ENCODE measurements at places on chromosomes 12 and 14.
A peak's percentile ranks its signal among the peaks of the same experiment; 100 is the strongest.

DNA sequence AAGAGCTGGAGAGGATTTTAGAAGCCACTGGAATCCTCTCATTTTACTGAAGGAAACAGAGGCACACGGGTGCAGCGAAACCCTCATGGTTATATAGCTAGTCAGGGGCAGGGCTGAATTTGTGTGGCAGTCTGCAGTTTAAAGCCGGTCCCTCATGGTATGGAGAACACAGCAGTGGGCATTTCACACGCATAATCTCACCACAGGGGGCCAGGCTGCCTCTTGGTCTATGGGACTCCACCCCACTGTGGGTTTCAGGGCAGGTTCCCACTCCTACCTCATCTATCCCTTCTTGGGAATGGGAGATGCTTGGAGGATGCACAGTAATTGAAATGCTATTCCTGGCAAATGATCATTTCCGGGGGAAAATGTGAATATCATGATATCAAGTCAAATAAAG, 400.6 kb downstream of the RGS6 start:
- no peak for DNase-seq

GRCh38 chr12:56300644-56301464, 724 bp upstream of the CS start:
- no peak for DNase-seq

DNA sequence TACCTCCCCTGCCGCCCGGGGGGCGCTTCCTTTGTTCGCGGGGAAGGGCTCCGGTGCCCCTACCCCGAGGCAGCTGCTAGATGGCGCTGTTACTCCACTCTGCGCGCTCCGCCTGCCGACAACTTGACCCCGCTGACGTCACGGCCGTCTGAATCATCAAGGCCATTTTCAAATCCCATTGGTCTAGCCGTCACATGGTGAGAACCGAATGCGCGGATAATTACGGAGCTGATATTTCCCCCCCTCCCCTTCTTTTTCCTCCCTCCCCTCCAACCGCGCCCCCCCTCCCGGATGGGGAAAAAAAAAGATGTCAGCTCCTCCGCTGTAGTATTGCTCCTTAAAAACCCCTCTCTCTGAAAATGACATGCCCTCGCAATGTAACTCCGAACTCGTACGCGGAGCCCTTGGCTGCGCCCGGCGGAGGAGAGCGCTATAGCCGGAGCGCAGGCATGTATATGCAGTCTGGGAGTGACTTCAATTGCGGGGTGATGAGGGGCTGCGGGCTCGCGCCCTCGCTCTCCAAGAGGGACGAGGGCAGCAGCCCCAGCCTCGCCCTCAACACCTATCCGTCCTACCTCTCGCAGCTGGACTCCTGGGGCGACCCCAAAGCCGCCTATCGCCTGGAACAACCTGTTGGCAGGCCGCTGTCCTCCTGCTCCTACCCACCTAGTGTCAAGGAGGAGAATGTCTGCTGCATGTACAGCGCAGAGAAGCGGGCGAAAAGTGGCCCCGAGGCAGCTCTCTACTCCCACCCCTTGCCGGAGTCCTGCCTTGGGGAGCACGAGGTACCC, at the start of gene HOXC10:
TSS of gene HOXC10 (plus strand) at position 246 of the 791 bp plus-strand sequence. CDS start at position 360, 114 bp downstream.
- DNase-seq = peak; percentile 83

DNA sequence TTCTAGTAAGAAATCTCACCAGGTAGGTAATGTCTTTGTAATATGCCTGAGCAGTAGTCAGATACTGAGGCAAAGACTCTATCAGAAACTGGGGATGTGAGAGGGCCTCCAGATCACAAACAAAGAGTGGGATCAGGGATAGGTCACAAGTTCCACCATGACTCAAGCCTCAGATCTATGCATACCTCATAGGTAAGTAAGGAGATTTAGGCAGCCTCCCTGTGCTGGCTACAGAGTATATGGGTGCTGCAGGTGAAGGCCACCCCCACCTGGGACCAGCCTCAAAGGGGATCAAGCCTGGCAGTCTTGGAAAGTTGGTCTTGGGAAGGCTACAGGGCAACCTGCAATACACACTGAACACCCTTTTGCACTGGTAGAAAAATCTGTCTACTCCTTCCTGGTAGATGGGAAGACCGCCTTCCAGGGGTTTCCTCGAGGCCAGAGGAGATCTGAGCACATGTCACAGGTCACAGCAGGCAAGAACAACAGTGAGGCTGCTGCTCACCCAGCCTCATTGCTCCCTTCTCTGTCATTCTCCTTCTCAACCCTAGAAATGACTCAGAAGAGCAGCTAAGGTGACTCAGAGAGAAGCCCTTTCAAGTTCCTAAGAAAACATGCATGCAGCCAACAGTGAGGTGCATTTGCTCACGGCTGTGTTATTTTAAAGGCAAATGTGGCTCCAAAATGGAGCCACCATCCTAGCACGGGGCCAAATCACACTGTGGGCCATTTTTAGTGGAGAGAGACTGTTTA, 143.4 kb upstream of the CDKN3 start:
- peak; percentile 90 for DNase-seq

- no peak for DNase-seq
Measured at GRCh38 chr14:36069535-36069900, 107.0 kb downstream of the PTCSC3 start.

- DNase-seq = peak; percentile 32
Measured at GRCh38 chr14:47606566-47606965, 68.8 kb downstream of the MDGA2 start.
